ENCODE measurements at places on chromosomes 1 and 21.
A peak's percentile ranks its signal among the peaks of the same experiment; 100 is the strongest.

DNA sequence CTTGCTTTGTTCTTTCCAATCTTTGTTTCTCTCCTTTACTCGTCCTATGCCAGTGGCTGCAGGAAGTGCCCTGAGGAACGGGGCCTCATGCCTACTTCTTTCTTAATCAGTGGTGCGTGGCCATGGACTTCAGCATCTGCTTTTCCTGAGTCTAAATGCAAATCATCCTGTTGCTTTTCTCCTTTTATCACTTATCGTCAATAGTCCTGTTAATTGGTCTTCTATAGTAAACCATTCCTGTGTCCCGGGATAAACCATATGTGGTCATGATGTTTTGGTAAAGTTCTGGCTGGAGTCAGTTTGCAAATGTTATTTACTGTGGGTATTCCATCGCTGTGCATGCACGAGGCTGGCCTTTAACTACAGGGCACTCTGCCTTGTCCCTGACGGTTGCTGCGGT is 47.5 kb downstream of the AGPAT3 start:
- H3K27ac ChIP-seq: no peak overlapping the region
- H3K4me3 ChIP-seq: no peak overlapping the region
- H3K4me1 ChIP-seq: peaks cover 30% of the 10 kb centered on the region
- DNase-seq: no peak

DNA sequence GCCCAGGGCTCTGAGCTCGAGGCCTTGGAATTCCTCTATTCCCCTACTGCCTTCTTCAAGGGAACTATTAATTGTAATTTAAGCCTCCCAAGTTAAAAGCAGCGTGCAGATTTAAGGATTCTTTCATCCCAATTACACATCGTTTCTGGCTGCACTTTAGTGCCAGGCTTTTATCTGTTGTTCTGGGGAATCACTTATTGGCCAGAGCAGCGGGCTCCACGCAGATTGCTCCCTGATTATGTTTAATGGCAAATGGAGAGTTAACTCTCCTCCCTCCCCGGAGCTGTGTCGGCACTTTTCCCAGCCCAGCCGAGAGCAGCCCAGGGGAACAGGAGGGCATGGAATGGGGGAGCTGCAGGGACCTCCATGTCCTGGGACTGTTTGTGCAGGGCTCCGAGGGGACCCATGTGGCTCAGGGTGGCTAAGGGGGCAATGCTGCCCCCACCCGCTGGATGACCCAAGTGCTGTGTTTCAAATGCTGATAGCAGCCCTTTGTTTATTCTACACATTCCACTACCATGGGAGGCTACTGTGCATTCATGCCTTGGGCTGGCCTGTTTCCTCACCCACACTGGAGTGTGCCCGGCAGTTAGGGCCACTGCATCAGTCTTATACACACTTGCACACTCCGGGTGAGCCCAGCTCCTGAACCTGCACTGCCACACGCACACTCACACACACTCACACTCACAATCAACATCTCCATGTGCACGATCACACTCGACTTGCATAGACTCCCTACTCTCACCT is 93.3 kb upstream of the POU3F1 start:
- no peaks in the 10 kb centered on the region for H3K36me3 ChIP-seq
- H3K4me3 ChIP-seq: no peak overlapping the region
- DNase-seq: no peak

DNA sequence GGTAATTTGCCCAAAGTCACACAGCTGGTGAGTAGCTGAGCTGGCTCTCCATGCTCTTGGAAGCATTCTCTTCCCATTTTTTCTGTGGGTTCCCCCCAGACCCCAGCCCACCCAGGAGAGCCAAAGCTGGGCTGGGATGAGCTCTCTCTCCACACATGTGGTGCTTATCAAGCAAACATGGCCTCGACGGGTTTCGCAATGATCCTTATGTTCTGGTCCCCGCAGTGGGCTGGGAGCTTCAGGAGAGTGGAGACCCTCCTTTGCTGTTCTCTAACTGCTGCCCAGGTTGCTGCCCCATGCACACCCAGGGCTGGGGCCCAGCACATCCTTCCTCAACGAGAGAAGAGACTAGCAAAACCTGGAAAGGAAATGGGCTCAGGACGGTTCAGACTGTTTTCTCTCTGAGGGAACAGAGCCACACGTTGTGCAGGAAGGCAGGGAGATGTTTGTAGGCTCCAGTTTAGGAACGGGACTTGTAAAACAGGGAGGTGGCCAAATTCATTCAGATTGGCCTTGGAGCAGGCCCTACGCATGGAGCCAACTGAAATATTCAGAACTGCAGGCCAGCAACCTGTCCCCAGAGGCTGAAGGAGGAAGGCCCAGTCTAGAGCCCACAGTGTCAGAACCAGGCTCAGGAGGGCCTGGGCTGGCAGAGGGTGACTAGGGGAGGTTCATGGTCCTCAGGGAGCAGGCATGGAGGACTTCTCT is 27.2 kb upstream of the CSF1 start:
- no peak overlapping the region for H3K27ac ChIP-seq
- no peaks in the 10 kb centered on the region for H3K36me3 ChIP-seq
- H3K4me3 ChIP-seq: no peak overlapping the region
- H3K4me1 ChIP-seq: peaks cover 4% of the 10 kb centered on the region
- DNase-seq: no peak
- H3K27me3 ChIP-seq: no peaks in the 10 kb centered on the region

DNA sequence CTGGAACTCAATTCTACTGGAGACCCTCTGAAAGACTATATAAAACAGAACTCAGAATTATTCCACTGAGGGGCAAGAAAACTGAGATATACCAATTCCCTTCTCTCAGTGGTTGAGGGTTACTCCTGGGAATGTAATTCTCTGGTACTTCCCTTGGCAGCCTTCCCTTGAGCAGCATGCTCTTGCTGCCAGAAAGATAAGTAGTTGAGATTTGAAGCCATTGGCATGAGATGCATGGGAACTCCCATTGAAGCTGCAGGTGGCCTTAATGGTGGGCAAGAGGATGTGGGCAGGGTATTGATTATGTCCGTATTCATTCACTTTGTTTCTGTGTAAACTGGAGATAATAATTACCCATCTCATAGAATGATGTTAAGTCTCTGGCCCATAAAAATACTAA is 28.6 kb upstream of the C1orf185 start:
- H3K27me3 ChIP-seq: peaks cover 39% of the 10 kb centered on the region
- H3K27ac ChIP-seq: no peak overlapping the region
- no peaks in the 10 kb centered on the region for H3K4me1 ChIP-seq
- no peak for DNase-seq
- H3K36me3 ChIP-seq: no peaks in the 10 kb centered on the region
- no peak overlapping the region for H3K4me3 ChIP-seq

- no peak for DNase-seq
- no peaks in the 10 kb centered on the region for H3K27me3 ChIP-seq
- H3K4me1 ChIP-seq: peaks cover under 1% of the 10 kb centered on the region
- no peak within 1 kb of the TSS for H3K27ac ChIP-seq
Measured at GRCh38 chr1:16017461-16018303, at the start of gene HSPB7. Gene HSPB7 (minus strand): TSS chr1:16018043. CDS start chr1:16017963, 80 bp downstream.

DNA sequence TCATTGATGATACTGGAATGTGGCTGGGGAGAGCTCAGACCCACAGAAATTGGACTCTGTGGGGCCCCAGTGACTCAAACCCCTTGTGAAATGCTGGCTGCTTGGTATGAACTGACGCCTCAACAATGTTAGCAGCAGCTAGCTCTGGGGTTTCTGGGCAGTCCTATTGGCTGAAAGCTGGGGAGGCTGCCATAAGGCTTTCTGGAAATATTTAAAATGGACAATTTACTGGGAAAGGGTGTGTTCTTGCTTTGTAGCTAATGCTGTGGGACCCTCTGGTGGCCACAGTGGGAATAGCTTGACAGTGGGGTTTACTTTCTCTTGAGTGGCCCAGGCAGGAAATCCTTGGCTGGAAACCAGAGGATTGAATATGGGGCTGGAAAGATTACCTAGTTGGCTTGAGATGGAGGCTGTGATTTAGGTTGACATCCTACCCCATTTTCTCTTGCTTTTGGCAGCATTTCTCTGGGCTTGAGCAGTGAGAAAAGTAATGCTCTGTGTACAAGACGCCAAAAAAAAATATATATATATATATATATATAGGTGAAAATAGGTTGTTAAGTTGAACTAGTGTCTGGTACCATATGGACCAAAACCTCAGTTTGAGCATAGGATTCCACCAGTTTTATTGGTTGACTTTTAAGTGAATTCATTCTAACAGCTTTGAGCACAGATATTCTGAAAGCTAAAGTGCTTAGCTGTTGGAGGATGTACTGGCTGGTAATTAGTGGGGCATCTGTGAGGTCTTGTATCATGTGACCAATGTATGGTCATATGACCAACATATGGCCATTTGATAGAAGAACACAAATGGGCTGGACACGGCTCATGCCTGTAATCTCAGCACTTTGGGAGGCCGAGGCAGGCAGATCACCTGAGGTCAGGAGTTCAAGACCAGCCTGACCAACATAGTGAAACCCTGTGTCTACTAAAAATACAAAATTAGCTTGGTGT is 8.2 kb upstream of the S100A10 start:
- H3K27me3 ChIP-seq: peaks cover 38% of the 10 kb centered on the region
- no peak overlapping the region for H3K27ac ChIP-seq

- peaks cover 11% of the 10 kb centered on the region for H3K4me1 ChIP-seq
- peak overlapping the region; percentile 52 for H3K27ac ChIP-seq
- no peaks in the 10 kb centered on the region for H3K36me3 ChIP-seq
Measured at GRCh38 chr1:66214901-66215300, 319.1 kb upstream of the SGIP1 start.

DNA sequence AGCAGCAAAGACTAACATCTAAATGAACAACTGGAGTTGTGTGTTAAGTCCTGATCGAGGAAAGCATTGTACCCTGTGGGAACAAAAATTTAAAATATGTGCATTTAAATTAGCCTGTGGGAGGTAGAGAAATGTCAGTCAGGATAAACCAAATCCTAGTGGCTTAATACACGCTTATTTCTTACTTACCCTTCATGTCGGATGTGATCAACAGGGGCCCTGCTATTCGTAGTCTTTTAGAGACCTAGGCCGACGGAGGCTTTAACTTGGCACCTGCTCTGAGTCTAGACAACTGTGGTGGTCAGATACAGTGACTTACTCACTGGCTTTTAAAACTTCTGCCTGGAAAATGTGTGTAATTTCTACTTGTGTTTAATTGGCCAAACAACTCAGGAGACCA is 10.2 kb downstream of the GSTM3 start:
- H3K27me3 ChIP-seq: no peaks in the 10 kb centered on the region
- H3K4me1 ChIP-seq: no peaks in the 10 kb centered on the region
- H3K36me3 ChIP-seq: no peaks in the 10 kb centered on the region
